HT1080 (cell line): ENCODE measurements at places on chromosomes 12 and 14. TPM values are rescaled to one million over a fixed set of nuclear protein-coding genes. Genes with fewer than 3 reads are reported as not detected.

The ASCL1 gene
- total RNA-seq = not detected in 2 replicates

The UBC gene
- total RNA-seq = 1,483 and 1,600 TPM in 2 replicates

The DPY19L2 gene
- total RNA-seq = 1.7 and 2.4 TPM in 2 replicates

The FAM186B gene
- total RNA-seq = 0.17 and 0.64 TPM in 2 replicates

The TAS2R13 gene
- total RNA-seq = 0.13 and 0.42 TPM in 2 replicates

The GLI1 gene
- 0.60 and 4.0 TPM in 2 replicates for total RNA-seq

The GXYLT1 gene
- total RNA-seq = 12.8 and 14.5 TPM in 2 replicates

The DHH gene
- total RNA-seq = not detected in 2 replicates
